SK-N-DZ (cell line): ENCODE measurements at places on chromosomes 13 and 19.

DNA sequence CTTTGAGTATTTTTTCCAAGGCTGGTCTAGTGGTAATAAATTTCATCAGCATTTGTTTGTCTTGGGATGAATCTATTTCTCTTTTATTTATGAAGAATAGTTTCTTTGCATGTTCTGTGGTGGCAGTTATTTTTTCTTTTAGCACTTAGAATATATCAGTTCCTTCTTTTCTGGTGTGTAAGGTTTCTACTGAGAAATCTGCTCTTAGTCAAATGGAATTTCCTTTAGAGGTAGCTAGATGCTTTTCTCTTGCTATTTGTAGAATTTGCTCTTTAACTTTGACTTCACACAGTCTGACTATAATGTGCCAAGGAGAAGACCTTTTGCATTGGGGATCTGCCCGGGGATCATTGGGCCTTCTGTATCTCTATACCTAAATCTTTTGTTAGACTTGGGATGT, 4.1 kb upstream of the SIGLEC6 start:
- no peak for DNase-seq

- DNase-seq, result no peak
These were observed 361.4 kb downstream of the EFNB2 start for GRCh38 chr13:106173891-106174610.

GRCh38 chr13:42707048-42707447, 74.3 kb upstream of the FAM216B start:
- no peak for DNase-seq

GRCh38 chr19:31448221-31448657, 99.0 kb upstream of the TSHZ3 start:
- DNase-seq, result peak; percentile 29

GRCh38 chr19:2803486-2804155, 16.0 kb upstream of the ZNF554 start:
- DNase-seq, result no peak

- no peak for DNase-seq
These were observed 193.2 kb downstream of the IRS2 start for GRCh38 chr13:109593230-109593629.

- no peak for DNase-seq
These were observed 164.6 kb downstream of the FGF14 start for GRCh38 chr13:102237230-102237629.

- no peak for DNase-seq
These were observed 18.6 kb downstream of the ZNF233 start for GRCh38 chr19:44278181-44278690.

- no peak for DNase-seq
These were observed 286.2 kb downstream of the NDFIP2 start for GRCh38 chr13:79767126-79767525.

DNA sequence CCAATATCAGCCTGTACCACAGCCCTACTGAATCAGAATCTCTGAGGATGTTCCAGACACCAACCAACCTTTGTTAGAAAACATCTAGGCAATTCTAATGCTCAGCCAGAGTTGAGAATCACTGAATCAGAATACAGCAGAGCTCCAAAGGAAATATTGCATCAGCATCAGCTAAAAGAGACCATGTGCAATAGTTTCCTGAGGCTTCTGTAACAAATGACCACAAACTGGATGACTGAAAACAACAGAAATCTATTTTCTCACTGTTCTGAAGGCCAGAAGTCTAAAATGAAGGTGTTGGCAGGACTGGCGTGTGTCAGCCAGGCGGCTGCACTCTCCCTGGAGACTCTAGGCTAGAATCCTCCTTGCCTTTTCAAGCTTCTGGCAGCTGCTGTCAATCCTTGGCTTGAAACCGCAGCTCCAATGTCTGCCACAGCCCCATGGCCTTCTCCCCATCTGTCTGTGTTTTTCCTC, 1.2 kb upstream of the DCT start:
- peak; percentile 58 for DNase-seq

GRCh38 chr13:61927648-61928047, 512.0 kb upstream of the PCDH20 start:
- no peak for DNase-seq

DNA sequence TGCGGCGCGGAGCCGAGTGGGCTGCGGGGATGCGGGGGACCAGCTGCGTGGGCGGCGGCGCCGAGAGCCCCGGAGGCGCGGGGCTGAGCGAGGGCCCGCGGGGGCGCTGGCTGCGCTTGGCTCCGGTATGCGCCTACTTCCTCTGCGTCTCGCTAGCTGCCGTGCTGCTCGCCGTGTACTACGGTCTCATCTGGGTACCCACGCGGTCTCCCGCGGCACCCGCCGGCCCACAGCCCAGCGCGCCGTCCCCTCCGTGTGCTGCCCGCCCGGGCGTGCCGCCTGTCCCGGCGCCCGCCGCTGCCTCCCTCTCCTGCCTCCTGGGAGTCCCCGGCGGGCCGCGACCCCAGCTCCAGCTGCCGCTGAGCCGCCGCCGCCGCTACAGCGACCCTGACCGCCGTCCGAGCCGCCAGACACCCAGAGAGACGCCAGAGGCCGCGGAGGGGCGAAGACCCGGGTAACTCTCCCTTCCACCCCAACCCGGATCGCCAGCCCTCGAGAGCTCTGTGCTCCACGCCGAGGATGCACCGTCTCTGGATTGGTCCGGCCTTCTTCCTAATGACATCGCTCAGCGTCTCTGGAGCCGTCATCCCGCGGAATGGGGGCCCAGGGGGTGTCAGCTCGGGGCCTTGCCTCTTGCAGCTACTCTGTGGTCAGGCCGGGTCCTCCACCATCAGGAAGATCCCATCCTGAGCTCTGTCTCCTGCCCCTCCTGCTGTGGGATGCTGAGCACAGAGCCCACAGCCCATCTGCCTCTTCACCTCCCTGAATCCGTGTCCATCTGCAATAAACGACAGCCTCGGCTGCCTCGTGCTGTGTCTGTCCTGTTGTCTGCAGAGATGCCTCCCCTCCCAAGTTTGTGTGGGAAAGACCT, 441 bp downstream of the INAFM1 start:
- peak; percentile 21 for DNase-seq

DNA sequence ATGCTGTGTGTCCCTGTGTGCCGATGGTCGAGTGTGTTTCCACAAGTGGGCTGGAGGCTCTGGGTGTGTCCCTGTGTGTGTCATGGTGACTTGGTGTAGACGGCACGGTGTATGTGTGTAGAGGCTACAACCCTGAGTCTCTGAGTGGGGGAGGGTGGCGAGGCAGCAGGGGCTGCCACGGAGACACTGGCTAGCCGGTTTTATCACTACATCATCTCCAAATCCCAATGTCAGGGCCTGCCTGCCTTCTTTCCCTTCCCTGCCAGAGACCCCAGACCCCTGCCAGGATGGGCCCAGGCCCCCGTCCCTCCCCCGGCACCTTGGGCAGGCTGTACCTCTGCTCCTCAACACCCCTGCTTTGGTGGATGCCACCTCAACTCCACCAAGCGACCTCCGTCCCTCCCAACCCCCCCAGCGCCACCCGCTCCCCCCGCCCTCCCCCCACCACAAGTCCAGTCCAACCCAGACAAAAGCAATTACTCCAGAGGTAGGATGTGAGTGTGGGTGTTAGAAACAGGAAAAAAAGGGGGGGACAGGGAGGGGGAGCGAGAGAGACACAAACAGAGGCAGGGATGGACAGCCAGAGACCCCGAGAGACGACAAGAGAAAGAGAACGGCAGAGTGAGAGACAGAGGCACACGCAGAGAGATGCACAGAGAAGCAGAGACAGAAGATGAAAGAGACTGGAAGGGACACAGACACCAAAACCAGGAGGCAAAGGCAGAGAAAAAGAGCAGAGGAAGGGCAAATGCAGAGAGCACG, 21.6 kb upstream of the POU2F2 start:
- peak; percentile 71 for DNase-seq

- no peak for DNase-seq
These were observed 13.9 kb downstream of the MPND start for GRCh38 chr19:4357095-4357797.

GRCh38 chr13:27541386-27541785, 78.9 kb downstream of the LNX2 start:
- no peak for DNase-seq

GRCh38 chr19:8731428-8732169, 10.2 kb downstream of the OR2Z1 start:
- no peak for DNase-seq

DNA sequence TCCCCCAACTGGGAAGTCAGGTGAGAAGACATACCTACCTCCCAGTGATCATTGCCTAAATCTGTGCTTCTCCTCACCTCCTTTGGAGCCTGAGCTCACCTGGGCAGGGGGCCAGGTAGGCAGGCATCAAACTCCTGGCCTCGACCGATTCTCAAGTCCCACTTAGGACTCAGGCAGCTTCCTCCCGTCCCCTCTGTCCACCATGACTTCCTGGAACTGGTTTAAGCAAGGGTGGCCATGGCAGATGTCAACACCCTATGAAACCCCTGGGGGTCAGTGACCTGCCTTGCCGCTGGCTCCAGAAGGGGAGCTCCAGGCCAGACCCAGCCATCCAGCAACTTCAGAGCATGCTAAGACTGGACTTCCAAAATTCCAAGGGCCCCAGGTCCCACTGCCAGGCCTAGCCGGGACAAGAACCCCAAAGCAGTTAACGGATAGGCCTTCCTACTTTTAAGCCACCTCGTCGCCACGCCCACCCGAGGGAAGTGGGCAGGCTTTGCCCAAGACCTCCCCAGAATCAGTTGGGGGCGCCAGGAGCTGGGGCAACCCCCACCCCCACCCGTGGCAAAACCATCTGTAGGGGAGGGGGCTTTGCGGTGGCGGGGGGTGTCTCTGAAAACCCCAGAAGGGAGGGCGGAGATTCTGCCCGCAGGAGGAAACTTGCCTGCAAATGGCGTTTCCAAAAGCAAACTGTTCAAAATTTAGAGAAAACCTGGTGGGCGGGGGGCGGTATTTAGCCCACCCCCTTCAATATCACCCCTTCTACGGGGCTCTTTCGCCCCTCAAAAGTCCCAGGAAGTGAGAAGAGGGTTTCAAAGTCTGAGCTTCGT, 657 bp downstream of the PLIN3 start:
- no peak for DNase-seq

DNA sequence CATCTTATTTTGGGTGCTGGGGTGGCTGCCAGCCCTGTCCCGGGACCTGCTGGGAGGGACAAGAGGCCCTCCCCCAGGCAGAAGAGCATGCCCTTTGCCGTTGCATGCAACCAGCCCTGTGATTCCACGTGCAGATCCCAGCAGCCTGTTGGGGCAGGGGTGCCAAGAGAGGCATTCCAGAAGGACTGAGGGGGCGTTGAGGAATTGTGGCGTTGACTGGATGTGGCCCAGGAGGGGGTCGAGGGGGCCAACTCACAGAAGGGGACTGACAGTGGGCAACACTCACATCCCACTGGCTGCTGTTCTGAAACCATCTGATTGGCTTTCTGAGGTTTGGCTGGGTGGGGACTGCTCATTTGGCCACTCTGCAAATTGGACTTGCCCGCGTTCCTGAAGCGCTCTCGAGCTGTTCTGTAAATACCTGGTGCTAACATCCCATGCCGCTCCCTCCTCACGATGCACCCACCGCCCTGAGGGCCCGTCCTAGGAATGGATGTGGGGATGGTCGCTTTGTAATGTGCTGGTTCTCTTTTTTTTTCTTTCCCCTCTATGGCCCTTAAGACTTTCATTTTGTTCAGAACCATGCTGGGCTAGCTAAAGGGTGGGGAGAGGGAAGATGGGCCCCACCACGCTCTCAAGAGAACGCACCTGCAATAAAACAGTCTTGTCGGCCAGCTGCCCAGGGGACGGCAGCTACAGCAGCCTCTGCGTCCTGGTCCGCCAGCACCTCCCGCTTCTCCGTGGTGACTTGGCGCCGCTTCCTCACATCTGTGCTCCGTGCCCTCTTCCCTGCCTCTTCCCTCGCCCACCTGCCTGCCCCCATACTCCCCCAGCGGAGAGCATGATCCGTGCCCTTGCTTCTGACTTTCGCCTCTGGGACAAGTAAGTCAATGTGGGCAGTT, 8.6 kb downstream of the CALM3 start:
- DNase-seq, result no peak

- no peak for DNase-seq
These were observed 106.1 kb downstream of the ABCC4 start for GRCh38 chr13:95195146-95195545.

DNA sequence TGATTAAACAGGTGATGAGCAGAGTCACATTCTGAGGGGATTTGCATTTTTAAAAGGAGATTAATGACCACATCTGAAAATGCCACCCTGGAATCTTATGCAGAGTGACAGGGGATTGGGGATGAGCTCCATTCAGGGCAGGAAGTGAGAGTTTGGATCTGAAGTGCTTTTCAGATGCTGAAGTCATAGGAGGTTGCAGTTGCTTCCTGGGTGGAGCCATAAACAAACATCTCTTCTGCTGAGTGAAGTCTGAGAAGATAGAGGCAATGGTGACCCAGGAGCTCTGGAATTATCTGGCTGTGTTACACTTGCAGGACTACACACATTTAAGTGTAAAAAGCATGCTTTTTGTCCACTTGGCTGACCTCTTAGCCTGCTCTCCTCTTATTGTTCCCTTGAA, 51.4 kb upstream of the PSG8 start:
- no peak for DNase-seq

DNA sequence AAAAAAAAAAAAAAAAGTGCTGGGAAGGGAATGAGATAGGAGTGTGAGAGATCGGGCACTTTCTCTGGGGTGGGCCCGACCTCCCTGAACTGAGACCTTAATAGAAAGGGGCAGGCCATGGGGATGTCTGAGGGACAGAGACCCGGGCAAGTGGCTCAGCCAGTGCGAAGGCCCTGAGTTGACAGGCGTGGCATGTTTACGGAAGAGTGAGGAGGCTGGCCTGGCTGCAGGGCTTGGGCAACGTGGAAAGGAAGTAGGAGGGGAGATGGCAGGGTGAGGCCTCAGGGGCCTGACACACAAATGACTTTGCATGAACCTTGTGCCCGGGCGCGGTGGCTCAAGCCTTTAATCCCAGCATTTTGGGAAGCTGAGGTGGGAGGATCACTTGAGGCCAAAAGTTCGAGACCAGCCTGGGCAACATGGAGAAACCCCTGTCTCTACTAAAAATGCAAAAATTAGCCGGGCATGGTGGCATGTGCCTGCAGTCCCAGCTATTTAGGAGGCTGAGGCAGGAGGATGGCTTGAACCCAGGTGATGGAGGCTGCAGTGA, 13.9 kb downstream of the FCHO1 start:
- no peak for DNase-seq

DNA sequence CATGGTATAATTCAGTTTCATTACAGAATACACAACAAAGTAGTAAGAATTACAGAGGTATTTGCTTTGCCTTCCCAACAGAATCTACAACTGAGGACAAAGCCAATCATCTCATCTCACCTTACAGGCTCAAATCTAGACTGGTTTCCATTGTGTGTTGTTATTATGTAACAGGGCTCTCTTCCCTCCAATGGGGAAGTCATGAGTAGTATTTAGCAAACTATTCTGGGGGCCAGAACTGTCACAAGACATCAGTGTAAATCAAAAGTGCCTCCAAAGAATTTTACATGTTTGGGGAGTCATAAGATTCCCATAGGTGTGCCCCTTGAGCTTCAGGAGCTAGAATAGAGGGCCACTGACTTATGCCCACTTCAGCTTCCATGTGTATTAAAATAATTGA, 187.0 kb upstream of the EDNRB start:
- DNase-seq, result no peak

DNA sequence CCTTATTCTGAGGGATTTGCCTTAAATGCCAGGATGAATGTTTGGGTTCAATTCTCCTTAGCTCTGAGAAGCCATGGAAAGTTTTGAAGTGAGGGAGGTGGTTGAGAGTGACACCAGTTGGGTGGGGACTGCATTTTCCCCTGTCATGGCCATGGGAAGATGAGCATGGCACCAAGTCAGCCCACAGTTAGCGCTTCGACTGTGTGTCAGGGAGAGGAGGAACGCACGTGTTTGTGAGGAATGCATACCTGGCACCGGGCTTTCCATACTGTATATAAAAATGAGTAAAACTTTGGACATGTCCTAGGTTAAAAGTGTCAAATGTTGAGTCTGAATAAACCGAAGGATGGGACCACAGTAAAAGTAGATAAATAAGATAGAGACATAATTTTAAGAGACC, 187.5 kb upstream of the KL start:
- DNase-seq, result no peak

- no peak for DNase-seq
These were observed 351.4 kb downstream of the KCNRG start for GRCh38 chr13:50366488-50367174.
